ENCODE measurements at places on chromosomes 16 and 17. TPM values are rescaled to one million over a fixed set of nuclear protein-coding genes. Genes with fewer than 3 reads are reported as not detected.

The BRCA1 gene
- total RNA-seq: 28.4 TPM

The SLFN13 gene
- 0.25 TPM for total RNA-seq

The RNF40 gene
- total RNA-seq: 57.9 TPM

The CXCL16 gene
- total RNA-seq: 7.3 TPM

The DHRS11 gene
- total RNA-seq: 11.7 TPM

The OR3A3 gene
- total RNA-seq: not detected

The CD300A gene
- not detected for total RNA-seq

The NDE1 gene
- total RNA-seq: 19.7 TPM

The HCRT gene
- total RNA-seq: not detected

The CDYL2 gene
- total RNA-seq: 4.8 TPM

The GSG1L gene
- total RNA-seq: 0.41 TPM

The TBX6 gene
- not detected for total RNA-seq

The BAHCC1 gene
- 3.4 TPM for total RNA-seq

The HSD3B7 gene
- total RNA-seq: 0.68 TPM

The CRYM gene
- 0.29 TPM for total RNA-seq

The OR4D1 gene
- total RNA-seq: not detected

The ARL4D gene
- 8.4 TPM for total RNA-seq

The GDPD3 gene
- not detected for total RNA-seq
